ENCODE measurements at places on chromosomes 5 and 9.
A peak's percentile ranks its signal among the peaks of the same experiment; 100 is the strongest.

DNA sequence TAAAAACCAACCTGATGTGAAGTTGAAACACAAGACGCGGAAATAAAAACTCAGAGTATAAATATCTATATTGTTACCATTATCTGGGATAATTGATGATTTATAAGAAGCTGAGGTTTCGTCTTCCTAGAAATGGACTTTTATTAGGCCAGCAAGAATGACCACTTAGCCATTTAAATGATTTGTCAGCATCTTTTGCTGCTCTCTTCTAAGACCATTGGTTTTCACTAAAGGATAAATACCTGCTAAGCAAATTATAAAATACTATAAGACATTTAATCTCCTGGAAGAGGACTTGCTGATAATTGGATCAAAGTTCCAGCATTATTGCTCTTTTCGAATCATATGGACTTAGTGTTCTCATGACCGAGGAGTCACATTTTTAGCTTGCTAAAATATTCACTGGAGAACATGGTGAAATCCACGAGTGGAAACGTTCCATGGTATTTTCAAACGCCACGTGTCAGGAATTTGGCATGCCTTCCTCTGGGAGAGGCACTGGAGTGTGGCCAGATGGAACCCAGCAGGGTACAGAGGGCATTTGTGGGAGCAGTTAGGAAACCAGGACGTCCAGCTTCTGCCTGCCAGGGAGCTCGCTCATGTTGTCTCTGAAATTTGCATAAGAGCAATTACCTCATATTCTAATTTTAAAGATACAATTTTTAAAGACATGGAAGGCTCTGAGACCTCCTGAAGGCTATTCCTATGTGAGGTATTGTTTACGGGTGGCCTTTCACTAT is 43.1 kb downstream of the TNFAIP8 start:
- no peak for DNase-seq

- DNase-seq: no peak
Observed at GRCh38 chr5:393846-394275, 49.1 kb upstream of the EXOC3 start.

- no peak for DNase-seq
Observed at GRCh38 chr9:90458485-90458884, 184.1 kb downstream of the DIRAS2 start.

- DNase-seq: no peak
Observed at GRCh38 chr9:130197888-130198287, 25.7 kb downstream of the NCS1 start.

DNA sequence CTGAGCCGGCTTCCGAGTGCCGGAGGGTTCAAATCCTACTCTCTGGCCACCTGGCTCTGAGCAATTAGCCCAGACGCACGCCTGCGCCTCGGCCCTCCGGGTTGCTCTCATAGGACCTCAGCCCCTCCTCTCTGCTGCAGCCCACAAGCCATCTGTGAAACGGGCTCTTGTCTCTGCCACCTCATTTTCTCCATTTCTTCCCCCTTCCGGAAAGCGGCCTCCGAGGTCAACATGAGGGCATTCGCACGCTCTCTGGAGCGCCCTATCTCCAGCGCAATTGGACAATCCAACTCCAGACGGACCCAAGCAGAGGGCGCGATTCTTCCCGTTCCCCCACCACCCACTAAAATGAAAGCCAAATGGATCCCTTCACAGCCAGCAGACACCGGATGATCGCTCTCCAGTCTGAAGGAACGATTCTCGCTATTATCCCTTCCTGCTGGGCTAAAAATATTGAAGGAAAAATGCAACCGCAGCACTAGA is 41.5 kb downstream of the VAV2 start:
- no peak for DNase-seq

DNA sequence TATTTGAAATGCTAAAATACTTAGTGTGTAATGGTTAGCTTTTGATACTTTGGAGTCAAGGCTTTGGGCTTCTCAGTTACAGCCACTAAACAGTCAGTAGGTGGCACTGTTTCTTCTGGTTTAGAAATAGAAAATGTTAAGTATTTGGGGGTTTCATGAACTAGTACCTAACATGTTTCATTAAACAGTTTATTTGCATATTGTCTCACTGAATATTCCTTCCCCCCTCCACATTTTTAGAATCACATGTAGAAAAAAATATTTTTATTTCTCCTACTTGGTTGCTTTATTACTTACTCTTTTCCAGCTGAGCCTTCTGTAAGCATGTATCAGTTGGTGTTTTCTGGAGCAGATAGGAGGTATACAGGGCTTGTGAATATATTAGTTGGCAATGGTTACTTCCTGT is 48.0 kb downstream of the IPO11 start:
- no peak for DNase-seq

GRCh38 chr9:136837146-136837855 is 5.0 kb upstream of the AJM1 start:
- no peak for DNase-seq

DNA sequence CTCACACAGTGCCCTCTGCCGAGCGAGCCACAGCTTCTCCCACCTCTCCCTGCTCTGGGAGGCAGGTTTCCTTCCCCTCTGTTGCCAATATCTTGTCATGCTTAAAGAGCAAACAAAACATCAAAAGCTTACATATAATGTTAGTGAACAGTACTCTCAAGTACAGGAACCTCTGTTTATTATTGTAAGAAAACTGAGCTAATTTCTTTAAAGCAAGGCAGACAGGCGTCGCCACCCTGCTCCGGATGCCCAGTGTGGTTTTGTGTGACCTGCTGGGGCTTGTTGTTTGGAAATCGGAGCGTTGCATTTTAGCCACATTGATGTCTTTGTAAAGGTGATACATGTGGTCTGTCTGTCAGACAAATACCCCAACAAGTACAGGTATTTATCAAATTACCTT is 401.4 kb upstream of the IRX1 start:
- no peak for DNase-seq

DNA sequence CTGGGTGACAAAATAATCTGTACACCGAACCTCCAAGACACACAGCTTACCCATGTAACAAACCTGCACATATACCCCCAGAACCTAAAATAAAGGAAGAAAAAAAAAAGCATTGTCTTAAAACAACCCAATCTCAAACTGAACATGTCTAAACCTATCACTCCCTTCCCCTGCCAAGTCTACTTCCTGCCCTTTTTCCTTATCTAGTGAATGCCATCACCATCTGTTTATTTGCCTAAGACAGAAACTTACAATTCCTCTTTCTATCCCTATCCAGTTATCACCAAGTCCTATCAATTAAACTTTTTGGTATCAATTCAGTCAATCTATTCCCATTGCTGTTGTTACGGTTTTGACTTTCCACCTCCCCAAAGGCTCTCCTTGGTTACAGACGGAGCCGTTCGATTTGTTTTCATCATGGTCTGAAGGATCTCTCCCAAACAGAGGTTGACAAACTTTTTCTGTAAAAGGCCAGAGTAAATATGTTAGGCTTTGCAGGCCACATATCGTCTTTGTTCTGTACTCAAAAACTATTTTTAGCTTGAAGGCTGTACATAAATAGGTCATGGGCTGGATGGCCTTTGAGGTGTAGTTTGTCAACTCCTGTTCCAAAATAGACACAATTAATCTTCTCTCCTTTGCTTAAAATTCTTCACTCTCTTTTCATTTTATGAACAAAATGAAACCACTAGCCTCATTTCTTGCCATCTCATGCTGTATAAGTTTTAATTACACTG is 12.1 kb downstream of the NOL8 start:
- DNase-seq: no peak

GRCh38 chr9:16060436-16061129 is 507.7 kb downstream of the CCDC171 start:
- DNase-seq: peak; percentile 32

GRCh38 chr5:150676578-150676977 is 15.5 kb downstream of the MYOZ3 start:
- DNase-seq: no peak

DNA sequence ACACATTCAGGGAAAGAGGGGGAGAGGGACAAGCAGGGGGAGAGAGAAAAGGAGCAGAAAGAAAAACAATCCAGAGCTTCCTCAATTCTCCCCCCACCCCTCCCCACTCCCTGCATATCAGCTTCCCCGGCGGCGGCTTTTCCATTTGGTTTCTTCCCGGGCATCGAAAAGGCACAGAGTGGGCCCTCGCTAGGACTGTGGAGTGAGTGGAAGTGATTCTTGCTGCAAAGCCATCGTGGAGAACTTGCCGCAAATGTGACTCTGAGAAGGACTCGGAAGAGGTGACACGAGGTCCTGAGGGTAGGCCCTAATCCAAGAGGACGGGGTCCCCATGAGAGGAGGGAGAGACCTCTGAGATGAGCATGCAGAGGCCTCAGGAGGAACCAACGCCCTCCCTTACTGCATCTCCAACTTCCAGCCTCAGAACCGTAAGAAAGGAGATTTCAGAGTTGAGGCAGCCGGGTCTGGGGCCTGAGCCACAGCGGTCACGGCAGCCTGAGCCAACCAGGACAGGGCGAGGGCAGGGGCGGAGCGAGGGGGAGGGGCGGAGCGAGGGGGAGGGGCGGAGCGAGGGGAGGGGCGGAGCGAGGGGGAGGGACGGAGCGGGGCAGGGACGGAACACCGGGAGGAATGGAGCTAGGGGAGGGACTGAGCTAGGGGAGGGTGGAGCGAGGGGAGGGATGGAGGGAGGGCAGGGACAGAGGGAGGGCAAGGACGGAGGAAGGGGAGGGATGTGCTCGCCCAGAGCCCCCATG is 21.2 kb upstream of the SARDH start:
- no peak for DNase-seq

- no peak for DNase-seq
Observed at GRCh38 chr9:21413624-21414023, 4.7 kb downstream of the IFNA8 start.

DNA sequence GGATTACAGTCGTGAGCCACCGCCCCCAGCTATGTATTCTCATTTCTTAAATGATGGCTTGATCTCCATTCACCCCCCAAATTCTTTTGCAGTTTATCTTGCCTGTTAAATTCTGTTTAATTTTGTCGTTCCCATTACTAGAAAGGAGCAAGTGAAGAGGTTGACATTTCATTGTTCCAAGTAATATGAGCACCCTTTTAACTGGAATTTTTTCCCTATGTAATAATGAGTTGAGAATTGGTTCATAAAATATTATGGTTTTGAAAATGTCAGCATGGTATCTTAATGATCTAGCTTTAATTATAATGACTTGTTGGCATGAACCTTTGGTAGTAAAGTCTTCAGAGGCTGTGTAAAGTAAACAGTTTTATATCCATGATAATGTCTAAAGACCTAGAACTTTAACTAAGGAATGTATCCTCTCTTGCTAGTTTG is 37.4 kb downstream of the F2RL2 start:
- no peak for DNase-seq

DNA sequence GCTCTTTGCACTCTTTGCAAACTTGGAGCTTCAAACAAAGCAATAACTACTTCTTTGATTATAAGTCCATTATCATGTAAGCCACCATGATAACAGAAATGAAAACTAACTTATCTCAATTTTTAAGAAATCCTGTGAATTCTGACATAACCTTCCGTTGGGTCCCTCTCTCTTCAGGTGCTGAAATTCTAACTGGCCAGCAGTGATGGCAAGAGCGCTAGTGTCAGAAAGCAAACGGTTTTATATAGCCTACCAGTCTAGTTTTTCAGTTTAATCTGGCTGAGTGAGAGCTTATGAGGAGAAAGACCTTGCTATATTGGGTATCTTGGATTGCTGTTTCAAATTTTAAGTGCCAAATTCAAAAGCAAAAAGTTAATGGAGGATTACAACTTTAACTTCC is 13.4 kb downstream of the NFIB start:
- DNase-seq: no peak

GRCh38 chr5:64814073-64814472 is 45.3 kb downstream of the CWC27 start:
- no peak for DNase-seq
